ENCODE measurements at places on chromosomes 3 and 15. TPM values are rescaled to one million over a fixed set of nuclear protein-coding genes. Genes with fewer than 3 reads are reported as not detected.

- no peak for DNase-seq
Measured at GRCh38 chr3:74643636-74644035, 29.2 kb upstream of the CNTN3 start.

GRCh38 chr15:28915935-28916334, 30.2 kb downstream of the APBA2 start:
- DNase-seq, result no peak

GRCh38 chr3:133620066-133620784, 41.5 kb downstream of the TOPBP1 start:
- DNase-seq, result no peak

- no peak for DNase-seq
Measured at GRCh38 chr15:77840991-77841775, 208.5 kb upstream of the LINGO1 start.

GRCh38 chr3:126208606-126209256, 28.3 kb upstream of the ALDH1L1 start:
- DNase-seq, result no peak

- no peak for DNase-seq
Measured at GRCh38 chr3:32837366-32837765, 19.6 kb downstream of the TRIM71 start.

- DNase-seq, result no peak
Measured at GRCh38 chr15:55221090-55222011, 24.6 kb upstream of the RSL24D1 start.

DNA sequence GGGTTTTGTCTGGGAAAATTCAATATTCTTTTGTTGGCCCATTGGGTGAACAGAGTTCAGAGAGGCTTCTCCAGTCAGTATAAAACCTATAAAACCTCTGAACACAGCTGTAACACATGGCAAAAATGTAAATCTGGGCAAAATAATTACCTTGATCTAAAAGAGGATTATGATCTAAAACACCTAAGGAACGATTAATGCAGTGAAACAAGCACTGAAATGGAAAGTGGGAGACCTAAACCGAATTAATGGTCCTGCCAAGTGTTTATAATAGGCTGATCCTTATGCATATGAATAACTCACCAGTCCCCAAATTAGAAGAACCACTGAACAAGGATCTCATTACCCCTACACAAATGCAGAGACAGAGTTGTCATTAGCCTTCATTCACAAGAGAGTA, 32.6 kb downstream of the AVEN start:
- DNase-seq, result no peak

- no peak for DNase-seq
Measured at GRCh38 chr3:155605571-155605970, 139.3 kb downstream of the PLCH1 start.

DNA sequence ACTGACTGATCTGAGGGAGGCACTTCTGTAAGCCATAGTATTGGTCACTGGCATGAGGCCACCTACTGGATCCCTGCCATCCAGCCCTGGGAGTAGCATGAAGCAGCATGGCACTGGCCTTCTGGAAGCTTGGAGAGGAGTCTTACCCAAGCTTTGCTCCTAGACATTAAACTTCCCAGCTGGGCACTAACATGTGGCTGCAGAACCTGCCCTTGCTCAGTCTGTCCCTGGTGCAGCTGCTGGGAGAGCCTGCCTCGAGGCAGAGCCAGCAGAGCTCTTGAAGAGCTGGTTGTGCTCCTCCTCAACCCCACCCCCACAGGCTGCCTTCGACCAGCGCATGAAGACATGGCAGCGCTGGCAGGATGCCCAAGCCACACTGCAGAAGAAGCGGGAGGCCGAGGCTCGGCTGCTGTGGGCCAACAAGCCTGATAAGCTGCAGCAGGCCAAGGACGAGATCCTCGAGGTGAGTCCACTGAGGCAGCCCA, 17.1 kb upstream of the SNX22 start:
- DNase-seq, result no peak

DNA sequence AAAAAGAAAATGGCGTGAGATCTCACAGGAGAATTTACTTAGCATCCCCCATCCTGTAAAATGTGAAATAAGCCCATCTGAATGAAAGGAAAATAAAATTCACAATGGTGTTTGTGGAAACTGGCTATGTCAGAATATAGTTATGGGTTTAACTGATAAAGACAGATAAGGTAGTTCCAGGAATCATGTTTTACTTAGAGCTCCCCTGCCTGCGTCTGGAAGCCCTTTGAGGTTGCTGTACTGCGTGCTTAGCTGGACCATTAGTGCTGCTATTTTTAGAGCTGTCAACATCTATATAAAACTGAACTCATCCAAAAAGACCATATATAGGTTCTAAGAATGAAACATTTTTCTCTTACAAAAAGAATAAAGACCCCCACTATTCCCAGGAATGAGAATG, 130.8 kb downstream of the LSAMP start:
- no peak for DNase-seq

GRCh38 chr3:152287898-152288576, 19.3 kb downstream of the MBNL1 start:
- DNase-seq, result no peak

Gene GUCA1C
- total RNA-seq, result not detected

Gene AMT
- total RNA-seq, result 2.5 TPM

Gene PSTPIP1
- total RNA-seq, result 18.3 TPM

Gene GOLGA6A
- total RNA-seq, result not detected

All from omental fat pad (tissue), 4 donors.